ENCODE measurements at places on chromosomes 7 and 10.
A peak's percentile ranks its signal among the peaks of the same experiment; 100 is the strongest.

DNA sequence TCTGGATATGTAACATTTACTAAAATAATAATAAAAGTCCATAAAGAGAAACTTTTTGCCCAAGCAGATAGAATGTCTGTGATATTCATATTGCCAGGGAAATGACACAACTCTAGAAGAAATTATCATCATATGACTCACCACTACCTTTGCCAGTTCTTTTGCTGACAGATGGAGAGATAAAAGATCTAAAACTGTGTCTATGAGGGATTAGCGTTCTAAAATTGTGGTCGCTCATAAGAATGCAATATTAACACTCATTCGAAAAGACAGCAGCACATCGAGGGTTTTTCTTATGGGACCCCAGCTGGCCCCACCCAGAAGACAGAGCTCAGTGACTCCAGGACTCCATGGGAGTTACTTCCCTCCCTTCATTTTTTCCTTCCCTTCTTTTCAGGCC lies 16.6 kb upstream of the LANCL2 start:
- DNase-seq = peak; percentile 14

DNA sequence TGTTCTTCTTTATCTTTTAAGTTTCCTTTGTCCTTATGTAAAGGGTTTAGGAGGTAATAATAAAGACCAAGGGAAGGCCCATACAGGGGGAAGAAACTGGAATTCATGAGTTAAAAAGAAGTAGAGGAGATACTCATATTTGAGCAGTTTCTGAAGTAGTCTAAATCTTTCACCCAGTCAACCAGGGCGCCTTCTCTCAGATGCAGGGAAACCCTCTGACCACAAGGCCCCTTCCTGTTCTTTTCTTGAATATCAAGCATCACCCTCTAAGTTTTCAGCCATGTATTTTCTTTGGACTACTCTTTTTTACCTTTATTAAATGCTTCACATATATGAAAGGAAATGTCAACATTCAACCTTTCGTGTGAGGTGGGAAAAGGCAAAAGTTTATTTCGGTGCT lies 630.8 kb downstream of the SUGCT start:
- peak; percentile 13 for DNase-seq

GRCh38 chr10:6062101-6062771 lies at the start of gene IL2RA:
Gene IL2RA, minus strand, starts transcription at chr10:6062367. Its CDS starts 216 bp downstream, at chr10:6062151.
- DNase-seq = no peak

- DNase-seq = no peak
These were observed 31.9 kb upstream of the KAT6B start for GRCh38 chr10:74794531-74794930.

- no peak for DNase-seq
These were observed 55.2 kb upstream of the FRMD4A start for GRCh38 chr10:14385596-14386593.

GRCh38 chr7:139086454-139086853 lies 23.1 kb downstream of the ZC3HAV1 start:
- DNase-seq = no peak

DNA sequence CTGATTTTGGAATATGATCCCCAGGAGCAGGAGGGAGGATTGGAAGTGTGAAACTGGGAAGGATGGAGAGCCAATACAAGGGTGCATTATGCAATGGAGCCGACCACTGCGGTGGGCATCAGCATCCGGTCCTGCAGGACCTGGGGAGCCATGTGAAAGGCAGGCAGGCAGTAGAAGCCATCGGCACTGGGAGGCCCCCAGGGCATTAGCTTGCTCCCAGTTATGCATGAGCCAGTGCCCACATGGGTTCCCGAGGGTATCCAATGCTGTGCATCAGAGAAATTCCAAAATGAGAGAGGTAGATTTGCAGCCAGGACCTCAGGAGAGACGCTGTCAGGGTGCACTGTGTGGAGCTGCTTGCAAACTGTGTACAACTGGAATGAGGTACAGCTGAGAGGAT lies 8.7 kb upstream of the KCP start:
- DNase-seq = no peak

GRCh38 chr10:11397077-11397965 lies 214.1 kb downstream of the USP6NL start:
- DNase-seq = no peak

GRCh38 chr7:111730057-111730456 lies 167.8 kb upstream of the IMMP2L start:
- DNase-seq = no peak

DNA sequence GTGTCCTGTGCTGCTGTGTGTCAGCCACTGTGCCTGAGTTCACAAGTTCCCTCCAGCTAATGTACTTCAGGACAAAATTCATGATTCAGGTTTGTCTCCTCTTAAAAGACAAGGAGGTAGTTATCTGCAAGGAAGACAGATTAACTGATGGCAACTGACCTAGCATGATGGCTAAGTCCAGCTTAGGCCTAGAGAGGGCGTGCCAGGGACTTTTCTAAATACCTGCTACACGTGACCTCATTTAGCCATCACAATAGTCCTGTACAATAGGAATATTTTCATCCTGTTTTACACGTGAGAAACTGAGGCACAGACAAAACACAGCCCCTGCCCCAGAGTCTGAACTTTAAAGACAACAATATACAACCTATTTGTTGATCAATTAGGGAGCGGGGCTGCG lies 275.7 kb downstream of the XPNPEP1 start:
- no peak for DNase-seq

DNA sequence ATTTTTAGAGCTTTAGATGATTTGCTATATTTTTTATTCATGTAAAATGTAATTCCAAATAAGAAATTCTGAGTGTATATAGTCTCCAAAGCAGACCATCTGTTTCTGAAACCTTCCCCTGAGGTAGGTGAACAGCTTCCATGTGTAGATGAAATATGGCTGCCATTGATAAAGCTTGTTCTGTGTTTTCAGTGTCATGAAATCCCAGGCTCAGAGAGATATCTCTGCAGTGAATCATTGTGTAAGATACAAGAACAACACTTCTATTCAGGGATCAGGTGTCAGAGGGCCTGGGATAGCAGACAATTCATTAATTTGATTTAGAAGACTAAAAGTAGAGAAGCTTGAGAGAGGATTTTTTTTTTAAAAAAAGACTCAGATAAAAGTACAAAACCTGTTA lies 29.1 kb downstream of the ACTA2 start:
- DNase-seq = no peak

DNA sequence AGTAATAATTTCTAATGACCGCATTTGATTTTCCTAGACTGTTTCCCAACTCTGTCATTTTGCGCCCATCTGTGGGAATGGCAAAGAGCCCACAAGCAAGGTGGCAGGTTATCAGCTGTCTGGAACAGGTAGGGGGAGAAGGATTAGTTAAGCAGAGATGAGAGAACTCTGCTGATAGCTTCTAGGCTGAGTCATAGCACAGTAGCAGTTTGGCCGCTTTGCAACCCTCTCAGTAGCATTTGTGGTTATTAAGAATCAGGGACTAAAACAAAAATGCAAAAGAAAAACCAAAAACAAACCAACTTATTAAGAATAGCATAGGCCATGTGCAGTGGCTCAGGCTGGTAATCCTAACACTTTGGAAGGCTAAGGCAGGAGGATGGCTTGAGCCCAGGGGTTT lies 602.7 kb upstream of the SORCS1 start:
- no peak for DNase-seq

- DNase-seq = no peak
These were observed 84.2 kb upstream of the STEAP1B start for GRCh38 chr7:22584179-22584578.

DNA sequence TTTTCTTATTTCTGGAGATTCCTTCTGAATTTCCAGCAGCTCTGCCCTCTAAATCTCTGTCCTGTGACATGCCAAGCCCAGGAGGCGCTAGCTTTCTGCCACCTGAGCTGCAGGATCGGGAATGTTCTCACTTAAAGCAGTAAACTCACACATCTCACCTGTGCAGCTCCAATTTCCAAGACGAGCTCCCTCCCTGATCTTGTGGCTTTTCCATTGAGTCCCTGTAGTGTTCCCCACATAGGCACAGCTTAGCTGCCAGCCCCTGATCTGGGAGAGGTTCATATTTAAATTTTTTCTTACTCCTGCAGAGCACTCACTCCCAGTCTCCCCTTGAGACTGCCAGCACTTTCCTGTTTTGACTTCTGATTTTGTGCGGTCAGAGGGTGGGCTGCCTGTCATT lies 479.3 kb downstream of the GLRX3 start:
- no peak for DNase-seq

GRCh38 chr10:88828310-88828709 lies 23.3 kb downstream of the ANKRD22 start:
- no peak for DNase-seq

- DNase-seq = no peak
These were observed 21.5 kb upstream of the TARP start for GRCh38 chr7:38294926-38295325.

- DNase-seq = no peak
These were observed 107.8 kb downstream of the HECW1 start for GRCh38 chr7:43220250-43220649.

DNA sequence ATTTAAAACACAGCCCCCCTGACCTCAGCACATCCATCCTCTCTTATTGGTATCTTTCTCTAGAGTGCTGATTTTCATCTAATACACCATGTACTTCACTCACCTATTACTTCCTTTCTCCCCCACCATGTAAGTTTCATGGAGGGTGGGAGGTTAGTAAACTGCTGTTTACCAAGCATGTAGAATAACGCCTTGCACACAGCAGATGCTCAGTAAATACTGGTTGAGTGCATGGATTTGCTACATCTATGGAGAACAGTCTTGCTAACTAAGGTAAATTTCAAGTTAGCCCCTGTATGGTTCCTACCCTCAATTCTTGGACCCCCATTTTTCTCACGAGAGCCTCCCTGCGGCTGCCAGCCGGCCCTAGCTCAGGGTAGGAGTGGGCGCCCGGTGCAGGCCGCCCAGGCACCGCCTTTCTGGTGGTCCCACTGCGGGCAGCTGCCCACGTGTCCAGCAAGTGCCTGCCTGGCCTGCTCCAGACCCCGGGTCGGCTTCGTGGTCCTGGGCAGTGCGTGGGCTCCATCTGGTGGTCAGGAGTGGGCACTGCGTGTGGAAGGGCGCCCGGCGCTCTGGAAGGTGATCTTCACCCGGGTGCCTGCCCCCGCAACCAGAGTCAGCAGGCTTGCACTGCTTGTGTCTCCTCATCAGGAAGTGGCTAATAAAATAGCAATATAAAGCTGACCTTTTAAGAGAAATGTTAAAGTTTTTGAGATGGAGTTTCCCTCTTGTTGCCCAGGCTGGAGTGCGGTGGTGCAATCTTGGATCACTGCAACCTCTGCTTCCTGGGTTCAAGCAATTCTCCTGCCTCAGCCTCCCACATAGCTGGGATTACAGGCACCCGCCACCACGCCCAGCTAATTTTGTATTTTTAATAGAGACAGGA lies 63.4 kb upstream of the DNAJB6 start:
- peak; percentile 68 for DNase-seq

GRCh38 chr10:119353421-119353820 lies 146.1 kb downstream of the GRK5 start:
- DNase-seq = no peak

GRCh38 chr7:102925976-102926782 lies 13.4 kb downstream of the LRRC17 start:
- DNase-seq = no peak

- DNase-seq = no peak
These were observed 32.1 kb downstream of the PLAC9 start for GRCh38 chr10:80164596-80164995.

GRCh38 chr7:47588704-47589225 lies 6.9 kb upstream of the TNS3 start:
- DNase-seq = no peak

DNA sequence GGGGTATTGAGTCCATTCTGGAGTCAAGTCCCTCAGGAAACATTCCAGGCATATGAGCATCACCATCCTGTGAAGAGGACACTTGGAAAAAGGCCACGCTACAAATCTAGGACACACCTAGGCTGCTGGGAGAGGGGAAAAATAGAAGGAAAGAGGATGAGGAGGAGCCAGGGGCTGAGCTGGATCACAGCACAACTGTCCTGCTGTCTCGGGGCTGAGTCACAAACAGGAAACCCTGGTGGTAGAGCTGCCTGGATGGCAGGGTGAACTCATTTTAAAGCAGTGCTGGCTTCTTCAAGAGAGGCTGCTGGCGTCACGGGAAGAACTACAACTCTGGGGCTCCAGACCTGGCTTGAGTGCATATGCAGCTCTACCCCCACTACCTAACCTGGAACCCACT lies 151.5 kb downstream of the RNF216 start:
- DNase-seq = peak; percentile 14

- no peak for DNase-seq
These were observed 15.2 kb downstream of the MYO1G start for GRCh38 chr7:44963364-44964290.

- DNase-seq = no peak
These were observed 41.9 kb downstream of the MKI67 start for GRCh38 chr10:128084364-128084763.

DNA sequence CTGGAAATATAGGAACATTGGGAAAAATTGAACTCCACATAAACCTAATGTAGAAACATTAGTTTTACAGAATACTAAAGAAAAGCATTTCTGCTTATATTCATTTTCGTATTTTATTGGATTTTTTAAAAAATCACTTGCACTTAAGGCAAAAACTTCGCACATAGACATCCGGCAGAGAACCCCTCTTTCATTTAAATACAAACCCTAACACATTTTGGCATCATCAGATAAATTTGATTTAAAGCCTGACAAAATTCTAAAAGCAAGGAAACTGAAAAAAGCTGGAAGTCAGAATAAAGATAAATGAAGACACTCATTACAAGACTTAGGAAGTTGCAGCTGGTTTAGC lies 396 bp upstream of the EXOC4 start:
- no peak for DNase-seq

GRCh38 chr7:66732439-66732838 lies 8.1 kb upstream of the RABGEF1 start:
- no peak for DNase-seq

- DNase-seq = no peak
These were observed 16.0 kb downstream of the CHRM2 start for GRCh38 chr7:136884492-136884891.

DNA sequence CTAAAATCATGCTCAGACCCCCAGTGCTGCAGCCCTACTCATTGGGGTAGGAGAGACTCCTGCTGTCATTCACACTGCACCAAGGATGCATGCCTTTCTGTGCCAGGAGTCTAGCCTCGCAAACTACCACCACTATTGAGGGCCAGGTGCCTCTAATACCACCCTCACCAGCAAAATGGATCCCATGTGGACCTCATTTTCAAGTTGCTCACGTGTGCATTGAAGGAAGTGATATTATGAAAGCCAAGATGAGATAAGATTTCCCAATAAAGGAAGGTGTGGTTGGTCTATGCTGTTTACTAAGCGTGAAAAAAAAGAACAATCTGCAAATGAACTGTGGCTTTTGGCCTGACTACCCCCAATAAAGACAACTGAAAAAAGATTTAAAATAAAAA lies 7.2 kb upstream of the LAMTOR4 start:
- no peak for DNase-seq

DNA sequence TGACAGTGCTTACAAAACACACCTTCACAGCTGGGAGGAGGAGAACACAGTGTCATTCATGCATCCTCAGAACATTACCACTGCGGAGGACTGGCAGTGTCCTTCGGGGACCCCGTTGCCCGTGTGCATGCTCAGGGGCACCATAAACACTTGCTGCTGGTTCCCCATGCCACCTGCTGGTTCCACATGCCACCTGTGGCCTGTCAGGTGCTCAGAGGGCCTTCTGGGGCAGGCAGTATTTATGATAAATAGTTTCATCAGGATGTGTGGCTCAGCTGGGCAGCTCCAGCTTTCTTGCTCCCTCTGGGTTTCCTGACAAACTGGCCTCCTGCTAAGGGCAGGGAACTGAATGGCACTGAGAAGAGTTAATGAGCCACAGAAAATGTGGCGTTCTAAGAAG lies 32.1 kb downstream of the CELF2 start:
- no peak for DNase-seq

GRCh38 chr7:138749960-138750359 lies 47.8 kb upstream of the TMEM213 start:
- DNase-seq = peak; percentile 27

GRCh38 chr10:61640856-61641255 lies 21.9 kb upstream of the CABCOCO1 start:
- DNase-seq = no peak
